ENCODE measurements at places on chromosomes 13 and 19. TPM values are rescaled to one million over a fixed set of nuclear protein-coding genes. Genes with fewer than 3 reads are reported as not detected.

Gene NCR1
- not detected for polyA plus RNA-seq

Gene ZNF835
- polyA plus RNA-seq, result 1.6 TPM

Gene ZNF221
- 2.9 TPM for polyA plus RNA-seq

Gene WTIP
- 8.2 TPM for polyA plus RNA-seq

Gene SIGLEC12
- polyA plus RNA-seq, result 0.05 TPM

Gene CYP4F11
- polyA plus RNA-seq, result 0.16 TPM

Gene CEACAM4
- 0.16 TPM for polyA plus RNA-seq

Gene NKPD1
- 0.07 TPM for polyA plus RNA-seq

Gene YJEFN3
- polyA plus RNA-seq, result 2.9 TPM

Gene ZNF44
- polyA plus RNA-seq, result 5.3 TPM

Gene FAM187B
- not detected for polyA plus RNA-seq

Gene CACNA1A
- polyA plus RNA-seq, result 1.3 TPM

Gene OR7C1
- polyA plus RNA-seq, result 0.05 TPM

Gene GJB6
- 0.05 TPM for polyA plus RNA-seq

Gene NEK5
- 0.45 TPM for polyA plus RNA-seq

Gene ZNF90
- 0.91 TPM for polyA plus RNA-seq

Gene PRTN3
- not detected for polyA plus RNA-seq

Gene TMPRSS9
- polyA plus RNA-seq, result not detected

Gene ZNF235
- 3.0 TPM for polyA plus RNA-seq

Gene FGF14
- 0.54 TPM for polyA plus RNA-seq

Gene CGB3
- polyA plus RNA-seq, result not detected

Gene CADM4
- polyA plus RNA-seq, result 17.6 TPM

Gene IZUMO4
- polyA plus RNA-seq, result 2.7 TPM

Gene LHFPL6
- 66.8 TPM for polyA plus RNA-seq

Gene ZNF460
- 3.5 TPM for polyA plus RNA-seq

Gene MBD3L3
- polyA plus RNA-seq, result not detected

Gene CYP2A7
- not detected for polyA plus RNA-seq

Gene GZMM
- polyA plus RNA-seq, result 0.43 TPM

Gene PSG5
- polyA plus RNA-seq, result not detected

Gene ZNF28
- polyA plus RNA-seq, result 2.0 TPM
